SK-N-SH treated with all-trans-retinoic acid at 6 μM for 48 hours (cell line): ENCODE measurements at places on chromosomes 3 and 15.

DNA sequence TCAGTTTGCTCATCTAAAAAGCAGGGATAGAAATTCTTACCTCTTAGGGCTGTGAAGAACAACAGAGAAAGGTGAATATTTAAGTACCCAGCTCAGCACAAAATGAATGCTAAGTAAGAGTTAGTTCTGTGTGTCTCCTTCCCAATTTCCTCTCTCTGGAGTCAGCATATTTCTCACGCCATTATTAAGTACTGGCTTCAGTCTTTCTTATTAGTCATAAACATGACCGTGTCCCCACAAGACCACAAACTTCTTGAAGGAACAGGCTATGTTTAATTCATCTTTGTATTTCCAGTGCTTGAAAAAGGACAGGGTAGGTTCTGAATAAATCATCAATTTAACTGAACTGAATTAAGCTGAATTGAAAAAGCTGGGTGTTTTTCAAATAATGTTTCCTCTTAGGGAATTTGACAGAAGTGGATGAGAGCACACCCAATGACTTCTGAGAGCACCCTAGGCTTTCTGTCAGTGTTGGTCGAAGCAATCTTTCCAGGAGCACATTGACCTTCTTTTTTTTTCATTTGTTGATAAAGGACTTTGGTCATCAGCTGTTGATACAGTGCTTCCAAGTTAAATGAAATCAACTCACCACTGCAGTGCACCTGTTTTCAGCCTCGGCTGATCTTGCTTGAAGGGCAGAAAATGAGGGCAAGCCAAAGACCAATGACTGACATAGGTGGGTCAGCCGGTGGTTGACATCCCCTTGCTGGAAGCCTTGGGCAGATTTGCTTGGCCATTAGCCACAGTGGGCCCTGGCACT lies 324.6 kb downstream of the MFSD1 start:
- ATAC-seq: peak; percentile 59

DNA sequence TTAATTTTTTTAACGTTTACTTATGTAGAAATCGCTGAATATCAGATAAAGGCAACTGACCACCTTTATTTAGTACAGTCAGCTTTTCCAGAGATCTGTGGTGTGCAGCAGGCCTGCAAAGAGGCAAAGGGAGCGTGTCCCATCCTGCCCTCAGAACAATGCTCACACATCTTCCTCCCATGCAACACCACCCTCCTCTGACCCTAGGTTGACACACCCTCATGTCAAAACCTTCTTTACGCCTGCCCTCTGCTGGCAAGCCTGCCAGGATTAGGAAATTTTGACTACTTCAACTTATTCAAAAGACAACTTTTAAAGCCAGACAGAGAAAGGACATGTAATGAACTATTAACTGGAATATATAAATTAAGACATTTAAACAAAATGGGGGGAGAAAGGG lies 513.7 kb downstream of the FOXP1 start:
- peak; percentile 44 for ATAC-seq

- no peak for ATAC-seq
Measured at GRCh38 chr3:145648396-145648795, 512.6 kb downstream of the PLOD2 start.

DNA sequence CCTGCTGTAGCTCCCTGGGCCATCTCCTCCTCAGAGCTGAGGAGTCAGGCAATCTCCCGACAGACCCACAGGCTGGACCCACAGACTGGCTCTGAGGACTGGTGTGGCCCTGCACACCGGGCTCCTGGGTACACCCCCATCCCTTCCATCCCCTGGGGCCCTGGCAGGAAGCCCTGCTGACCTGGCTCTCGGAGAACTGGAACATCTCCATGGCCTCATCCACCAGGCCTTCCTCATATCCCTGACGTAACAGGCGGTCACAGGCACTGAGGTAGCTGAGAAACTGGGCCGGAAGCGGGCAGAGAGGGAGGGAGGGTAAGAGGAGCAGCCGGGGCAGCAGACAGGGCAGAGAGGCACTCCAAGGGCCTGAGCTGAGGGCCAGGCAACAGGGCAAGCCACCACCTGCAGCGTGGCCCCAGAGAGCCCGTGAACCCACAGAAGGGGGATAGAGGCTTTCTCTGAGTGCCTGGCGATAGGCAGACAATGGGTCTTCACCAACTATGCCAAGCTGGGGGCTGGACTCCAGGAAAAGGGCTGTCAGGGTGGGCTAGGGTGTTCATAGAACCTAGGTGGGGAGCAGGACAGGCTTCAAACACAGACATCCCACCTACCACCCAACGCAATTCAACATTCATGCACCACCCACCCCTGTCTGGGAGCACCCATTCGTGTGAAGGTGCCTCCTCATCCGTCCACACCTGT lies 17.9 kb downstream of the KBTBD13 start:
- ATAC-seq: no peak; the same call in 2 of the 3 replicates

DNA sequence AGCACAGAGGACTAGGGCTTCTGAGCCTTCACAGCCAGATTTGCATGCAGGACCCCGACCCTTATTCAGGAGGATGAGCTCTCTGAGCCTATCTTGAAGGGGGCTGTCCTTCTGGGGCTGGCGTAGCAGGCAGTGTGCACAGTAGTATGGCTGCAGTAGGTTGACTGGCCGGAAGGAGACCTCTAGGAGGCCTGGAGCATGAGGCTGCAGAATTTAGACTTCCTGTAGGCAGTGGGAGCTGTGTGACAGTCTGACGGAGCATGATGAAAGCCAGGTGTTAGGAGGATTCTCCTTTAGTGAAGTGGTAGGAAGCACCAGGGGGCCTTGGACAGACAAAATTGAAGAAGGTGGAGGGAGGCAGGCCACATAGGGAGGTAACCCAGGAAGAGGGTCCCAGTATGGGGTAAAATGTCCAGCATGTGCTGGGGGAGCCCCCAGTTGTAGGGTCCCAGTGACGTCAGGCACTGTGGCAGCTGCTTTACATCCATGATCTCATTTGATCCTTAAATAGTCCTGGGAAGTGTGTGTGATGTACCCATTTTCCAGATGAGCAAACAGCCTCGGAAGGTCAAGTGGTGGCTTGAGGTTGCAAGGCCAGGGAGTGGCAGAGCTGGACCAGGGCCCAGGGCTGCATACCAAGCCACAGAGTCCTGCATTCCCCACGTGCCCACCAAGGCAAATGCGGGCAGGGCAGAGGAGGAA lies 36.1 kb downstream of the SPSB4 start:
- ATAC-seq: no peak; the same call in 2 of the 3 replicates

- no peak for ATAC-seq
Measured at GRCh38 chr3:190444576-190445145, 5.0 kb downstream of the TMEM207 start.

GRCh38 chr3:138059261-138059660 lies 49.3 kb downstream of the CLDN18 start:
- ATAC-seq: peak; percentile 72

- no peak for ATAC-seq
Measured at GRCh38 chr3:11593318-11594034, 50.2 kb downstream of the VGLL4 start.

- no peak for ATAC-seq
Measured at GRCh38 chr3:108724101-108724500, 33.1 kb downstream of the RETNLB start.

DNA sequence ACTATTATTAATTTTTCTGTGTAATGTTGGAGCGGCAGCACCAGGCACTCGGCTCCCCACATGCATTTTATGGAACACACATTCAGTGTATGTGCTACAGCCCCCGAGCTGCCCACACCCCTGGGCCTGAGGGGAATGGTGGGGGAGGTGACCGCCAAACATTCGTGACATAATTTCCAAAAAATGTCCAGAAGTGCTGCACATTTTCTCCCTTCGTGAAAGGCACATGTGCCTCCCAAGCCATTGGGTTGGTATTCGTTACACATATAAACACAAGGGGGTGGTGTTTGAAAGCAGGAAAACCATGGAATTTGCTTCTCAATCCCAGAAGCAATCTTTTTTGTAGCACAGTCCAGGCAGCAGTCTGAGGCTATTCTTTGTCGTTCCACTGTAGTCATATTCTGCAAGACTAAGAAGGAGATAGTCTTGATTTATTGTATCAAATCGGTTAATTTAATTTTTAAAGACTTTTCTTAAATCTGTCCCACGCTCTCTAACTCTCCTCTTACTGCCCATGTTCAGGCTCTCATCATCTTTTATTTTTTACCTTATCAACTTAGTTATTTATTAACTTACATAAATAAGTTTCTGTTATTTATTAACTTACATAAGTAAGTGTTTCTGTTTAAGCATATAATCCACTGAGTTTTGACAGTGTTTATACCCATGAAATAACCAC lies 39.2 kb upstream of the POLR2M start:
- peak; percentile 97 for ATAC-seq

GRCh38 chr15:85116494-85116893 lies 134.8 kb downstream of the PDE8A start:
- no peak; the same call in 2 of the 3 replicates for ATAC-seq

- ATAC-seq: no peak
Measured at GRCh38 chr3:3260870-3261269, 81.4 kb upstream of the CRBN start.

- ATAC-seq: no peak
Measured at GRCh38 chr15:23014394-23015000, 24.9 kb downstream of the TUBGCP5 start.

DNA sequence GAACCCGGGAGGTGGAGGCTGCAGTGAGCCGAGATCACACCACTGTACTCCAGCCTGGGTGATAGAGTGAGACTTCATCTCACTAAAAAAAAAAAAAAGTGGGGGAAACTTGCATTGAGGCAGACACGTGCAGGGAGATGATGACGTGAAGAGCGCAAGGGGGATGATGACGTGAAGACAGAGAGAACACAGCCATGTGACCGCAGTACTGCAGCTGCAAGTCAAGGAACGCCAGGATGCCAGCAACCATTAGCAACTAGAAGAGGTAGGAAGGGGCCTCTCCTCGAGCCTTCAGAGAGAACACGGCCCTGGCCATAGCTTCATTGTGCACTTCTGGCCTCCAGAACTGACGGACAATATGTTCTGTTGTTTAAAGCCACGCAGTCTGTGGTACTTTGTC lies 28.3 kb downstream of the RFT1 start:
- ATAC-seq: no peak

DNA sequence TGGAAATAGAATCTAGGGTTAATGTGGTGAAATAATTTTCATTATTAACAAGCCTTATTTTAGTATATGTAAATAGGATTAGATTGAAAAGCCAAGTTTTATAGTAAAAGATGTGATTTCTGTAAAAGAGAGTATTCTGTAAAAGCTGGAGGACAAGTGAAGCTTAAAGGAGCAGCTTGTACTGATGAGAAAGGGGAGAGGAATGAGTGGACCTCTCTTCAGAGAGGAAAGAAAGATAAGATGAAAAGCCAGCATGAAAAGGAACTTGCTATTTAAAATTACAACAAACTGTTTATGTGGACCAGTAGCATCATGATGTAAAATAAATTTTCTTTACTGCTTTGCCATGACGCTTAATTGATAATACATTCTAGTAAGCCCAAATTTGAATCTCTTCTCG lies 18.5 kb downstream of the ALCAM start:
- ATAC-seq: no peak

- no peak; the same call in 2 of the 3 replicates for ATAC-seq
Measured at GRCh38 chr3:120683213-120683612, 1.2 kb upstream of the HGD start.

DNA sequence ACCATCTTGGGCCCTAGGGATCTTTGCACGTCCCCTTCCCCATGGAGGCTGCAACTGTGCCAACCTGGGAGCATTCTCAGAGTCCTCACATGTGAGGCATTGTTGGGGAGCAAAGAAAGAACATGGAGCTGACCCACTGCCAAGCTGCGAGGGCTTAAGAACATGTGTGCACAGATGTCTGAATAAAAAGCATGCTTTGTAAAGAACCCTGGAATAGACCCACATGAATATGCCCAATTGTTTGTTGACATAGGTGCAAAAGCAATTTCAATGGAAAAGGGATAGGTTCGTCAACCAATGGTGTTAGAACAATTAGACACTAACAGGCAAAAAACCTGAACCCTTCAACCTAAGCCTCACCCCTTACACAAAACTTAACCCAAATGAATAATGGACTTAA lies 9.3 kb downstream of the PGPEP1L start:
- ATAC-seq: no peak

DNA sequence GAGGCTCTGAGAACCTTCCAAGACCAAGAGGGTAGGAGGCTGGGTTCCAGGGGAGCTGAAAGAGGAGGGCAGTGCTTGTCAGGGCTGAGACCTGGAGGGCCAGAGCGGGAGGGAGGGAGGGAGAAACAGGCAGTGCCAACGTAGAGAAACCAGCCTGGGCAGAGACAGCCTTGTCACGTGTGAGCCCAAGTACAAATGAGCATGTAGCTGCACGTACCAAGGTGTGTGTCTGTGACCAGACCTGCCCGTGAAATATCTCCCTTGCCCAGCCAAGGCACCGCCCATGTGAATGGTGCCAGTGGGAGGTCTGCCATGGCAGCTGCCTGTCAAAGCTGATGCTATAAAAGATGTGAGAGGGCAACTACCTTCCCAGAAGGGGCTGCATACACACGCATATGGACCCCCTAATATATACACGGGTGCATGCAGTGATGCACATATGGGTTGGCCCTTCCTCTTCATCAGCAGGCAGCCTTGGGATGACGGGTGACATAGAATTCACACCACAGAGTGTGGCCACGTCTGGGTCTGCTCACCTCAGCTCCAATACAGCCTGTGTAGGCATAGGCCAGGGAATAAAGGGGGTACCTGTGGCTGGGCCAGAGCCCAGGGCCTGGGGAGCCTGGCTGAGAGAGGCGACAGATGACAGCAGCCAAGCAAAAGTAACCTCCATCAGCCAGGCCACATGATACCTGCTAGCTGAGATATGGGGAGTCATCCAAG lies 7.8 kb upstream of the CTDSPL start:
- ATAC-seq: no peak

- no peak for ATAC-seq
Measured at GRCh38 chr3:120302361-120302760, 17.3 kb upstream of the GPR156 start.
